ENCODE measurements at places on chromosomes 5 and 9.

GRCh38 chr9:14271093-14271673 lies 42.8 kb downstream of the NFIB start:
- no peak for DNase-seq

- no peak for DNase-seq
These were observed 12.1 kb upstream of the TLE4 start for GRCh38 chr9:79559495-79560181.

GRCh38 chr5:29550523-29550922 lies 1643.0 kb upstream of the CDH6 start:
- no peak for DNase-seq

DNA sequence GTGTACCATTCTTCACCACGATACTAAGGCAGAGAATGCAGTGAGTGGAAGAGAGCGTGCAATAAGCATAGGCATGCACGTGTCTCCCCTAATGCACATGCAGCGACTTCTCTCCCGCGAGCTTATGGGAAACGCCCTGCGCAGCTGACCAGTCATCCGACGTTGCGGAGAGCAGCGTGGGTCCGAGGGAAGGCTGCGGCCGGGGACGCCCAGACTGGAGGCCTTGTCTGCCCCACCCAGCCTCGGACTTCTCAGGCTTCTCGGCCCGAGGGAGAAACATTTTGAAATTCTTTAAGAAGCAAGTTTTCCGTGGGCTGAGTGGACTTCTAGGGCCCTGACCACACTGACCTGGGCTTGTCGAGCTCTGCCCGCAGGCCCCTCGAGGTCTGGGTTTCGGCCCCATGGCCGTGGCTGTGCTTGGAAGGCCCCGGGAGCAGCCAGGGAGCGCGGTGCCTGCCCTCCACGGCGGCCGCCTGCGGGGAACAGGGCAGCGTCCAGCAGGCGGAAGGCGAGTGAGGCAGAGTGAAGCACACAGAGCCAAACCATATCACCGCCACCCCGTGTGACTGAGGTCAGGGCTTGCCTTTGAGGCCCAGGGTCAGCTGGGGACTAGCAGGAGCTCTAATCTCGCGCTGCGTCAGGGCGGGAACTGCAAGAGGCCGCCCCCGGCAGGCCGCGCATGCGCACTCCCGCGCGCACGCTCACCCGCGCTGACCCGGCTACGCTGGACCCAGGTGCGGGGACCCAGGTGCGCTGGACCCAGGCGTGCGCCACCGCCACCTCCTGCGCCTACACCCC lies 60.0 kb upstream of the IRX1 start:
- DNase-seq, result no peak

DNA sequence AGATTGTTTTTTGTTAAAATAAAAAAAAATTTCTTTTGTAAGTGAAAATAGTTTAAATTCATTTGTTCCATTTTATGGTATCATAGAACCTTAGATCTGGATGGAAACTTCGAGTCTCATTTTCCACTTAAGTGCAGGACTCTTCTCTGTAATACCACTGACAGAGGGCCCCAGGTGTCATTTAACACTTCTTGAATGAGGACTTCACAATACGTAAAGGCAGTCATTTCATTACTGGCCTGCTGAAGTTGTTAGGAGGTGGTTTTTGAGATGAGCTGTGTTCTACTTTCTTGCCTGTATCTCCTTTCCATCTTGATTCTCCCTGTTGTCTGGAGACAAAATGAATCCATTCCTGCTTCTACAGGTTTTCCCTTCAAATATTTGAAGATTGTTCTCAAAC lies 455.3 kb downstream of the DMRT2 start:
- DNase-seq, result no peak

GRCh38 chr5:107736638-107737037 lies 65.9 kb upstream of the EFNA5 start:
- DNase-seq, result no peak

GRCh38 chr9:133956520-133957076 lies 35.5 kb downstream of the VAV2 start:
- DNase-seq, result peak; percentile 81

DNA sequence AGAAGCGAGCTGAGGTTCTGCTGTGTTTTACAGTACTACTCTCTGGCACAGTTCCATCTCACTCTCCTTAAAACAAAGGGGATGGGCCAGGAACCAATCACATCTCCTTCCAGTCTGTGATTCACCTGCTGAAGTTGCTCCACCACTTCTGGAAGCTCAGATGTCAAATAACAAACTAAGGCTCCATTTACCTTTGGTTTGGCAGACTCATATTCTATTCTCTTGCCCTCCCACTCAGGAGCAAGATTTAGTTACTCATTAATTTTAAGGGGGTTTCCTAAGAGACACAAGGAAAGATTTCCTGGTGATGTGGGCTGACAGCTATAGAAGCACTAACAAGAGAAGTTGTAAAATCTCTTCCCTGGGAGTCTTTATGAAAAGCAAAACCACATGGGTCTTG lies 37.8 kb upstream of the KIF2A start:
- DNase-seq, result no peak

DNA sequence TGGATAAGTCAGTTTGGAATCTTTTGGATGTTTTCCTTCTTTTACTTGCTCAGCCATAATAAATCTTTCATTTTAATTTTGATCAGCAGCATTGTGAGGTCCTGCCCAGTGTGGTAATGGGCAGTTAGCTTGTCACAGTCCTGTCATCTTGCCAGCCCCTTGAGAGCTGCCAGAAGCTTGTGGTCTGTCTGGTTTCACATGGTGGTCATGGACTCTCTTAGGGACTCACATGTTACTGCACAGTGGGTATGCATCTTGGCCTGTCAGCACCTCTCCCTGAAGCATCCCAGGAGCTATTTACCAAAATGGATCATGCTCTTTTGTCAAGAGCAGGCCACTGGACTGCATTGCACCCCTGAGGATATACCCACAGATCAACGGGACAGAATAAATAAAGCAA lies 60.3 kb downstream of the DAPK1 start:
- no peak for DNase-seq

DNA sequence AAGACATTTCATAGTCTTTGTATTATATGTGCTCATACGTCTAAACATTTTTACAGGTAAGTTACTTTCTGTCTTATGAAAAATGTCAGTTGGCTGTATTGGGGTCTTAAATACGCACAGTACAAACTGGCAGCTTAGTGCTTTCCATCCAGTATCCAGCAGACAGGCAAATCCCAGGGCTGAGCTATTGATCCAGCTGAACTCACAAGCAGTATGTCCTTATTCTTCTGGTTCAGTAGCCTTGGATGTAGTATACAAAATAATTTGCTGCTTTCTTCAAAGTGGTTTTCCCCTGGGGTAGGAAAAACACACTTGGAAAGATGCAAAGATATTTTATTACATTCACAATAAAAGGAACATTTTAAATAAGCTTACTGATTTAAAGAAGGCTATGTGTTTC lies 617.2 kb downstream of the NR2F1-AS1 start:
- DNase-seq, result no peak

DNA sequence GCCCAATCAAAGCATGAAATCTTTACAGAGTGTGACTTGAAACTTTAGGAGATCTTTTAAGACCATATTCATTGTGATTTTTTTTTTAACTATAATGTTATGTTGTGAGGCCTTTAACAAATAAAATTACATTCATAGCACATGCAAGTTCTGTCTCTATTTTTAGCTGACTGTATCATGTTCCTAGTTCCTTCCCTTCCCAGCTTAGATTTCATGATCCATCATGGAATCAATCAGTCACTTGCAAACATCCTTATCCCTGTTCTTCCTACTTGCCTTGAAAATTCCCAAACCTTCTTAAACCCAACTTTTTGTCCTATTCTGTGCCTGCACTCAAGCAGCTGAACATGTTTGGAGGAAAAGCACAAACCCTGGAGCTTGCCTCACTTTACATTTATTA lies 141.8 kb downstream of the DMXL1 start:
- no peak for DNase-seq

GRCh38 chr9:91758491-91758981 lies 191.5 kb downstream of the ROR2 start:
- peak; percentile 68 for DNase-seq

DNA sequence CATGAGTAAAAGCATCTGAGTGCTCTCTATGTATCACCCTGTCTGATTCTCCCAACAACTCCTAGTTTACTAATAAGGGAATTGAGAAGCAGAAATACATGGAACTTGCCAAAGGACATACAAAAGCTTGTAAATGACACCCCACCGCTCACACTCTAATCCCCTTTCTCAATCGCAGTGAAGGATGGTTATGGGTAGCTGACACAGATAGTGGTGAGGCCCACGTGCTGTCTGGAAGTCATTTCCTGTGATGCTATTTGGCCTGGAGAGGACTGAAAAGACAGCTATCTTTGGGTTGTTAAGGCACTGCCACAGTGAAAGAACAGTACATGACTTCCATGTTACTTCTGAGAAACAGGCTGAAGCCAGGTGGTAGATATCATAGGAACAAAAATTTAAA lies 117.0 kb downstream of the GLIS3 start:
- no peak for DNase-seq

DNA sequence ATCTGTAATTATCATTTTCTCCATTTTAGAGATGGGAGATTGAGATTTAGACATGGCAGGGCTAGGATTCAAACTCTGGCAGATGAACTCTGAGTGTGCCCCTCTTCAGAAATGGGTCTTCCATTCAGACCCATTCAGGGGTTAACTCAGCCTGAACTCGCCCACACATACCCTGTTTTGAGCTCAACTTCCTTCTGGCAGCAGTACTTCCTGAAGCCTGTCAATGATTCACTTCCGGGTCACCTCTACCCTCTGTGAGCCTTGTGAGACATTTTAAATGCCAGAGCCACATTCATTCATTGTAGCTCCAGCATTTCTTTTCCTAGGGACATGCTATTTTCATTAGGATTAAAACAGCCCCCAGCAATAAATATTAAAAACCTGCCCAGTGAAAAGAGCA lies 209.3 kb upstream of the SLC24A2 start:
- DNase-seq, result no peak

DNA sequence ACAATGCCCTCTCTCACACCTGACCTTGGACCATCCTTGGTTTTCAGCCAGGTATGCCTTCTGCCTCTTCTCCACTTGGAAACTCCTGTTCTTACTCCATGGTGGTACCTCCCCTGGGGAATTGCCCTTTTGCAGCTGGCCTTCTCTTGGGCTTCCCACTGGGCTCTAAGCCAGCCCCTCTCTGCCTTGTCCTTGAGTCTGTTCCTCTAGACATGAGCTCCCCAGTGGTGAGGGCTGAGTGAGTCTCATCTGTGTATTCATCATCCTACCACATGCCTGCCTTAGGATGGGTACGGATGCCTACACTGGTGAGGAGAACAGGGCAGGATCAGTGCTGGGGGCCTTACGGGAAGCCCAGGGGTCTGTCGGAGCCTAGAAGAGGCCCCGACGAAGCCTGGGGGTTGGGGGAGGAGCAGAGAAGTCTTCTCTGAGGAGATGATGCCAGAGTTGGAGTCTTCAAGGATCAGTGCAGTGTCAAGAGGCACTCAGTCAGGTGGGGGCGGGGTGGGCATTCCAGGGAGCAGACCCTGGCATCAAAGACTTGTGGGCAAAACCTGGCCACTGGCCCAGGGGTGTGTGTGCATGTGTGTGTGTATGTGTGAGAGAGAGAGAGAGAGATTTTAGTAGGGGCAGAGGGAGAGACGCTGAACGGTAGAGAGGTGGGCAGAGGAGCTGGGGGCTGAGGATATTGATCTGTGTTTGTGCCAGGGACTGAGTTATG lies 5.2 kb upstream of the CRB2 start:
- no peak for DNase-seq

DNA sequence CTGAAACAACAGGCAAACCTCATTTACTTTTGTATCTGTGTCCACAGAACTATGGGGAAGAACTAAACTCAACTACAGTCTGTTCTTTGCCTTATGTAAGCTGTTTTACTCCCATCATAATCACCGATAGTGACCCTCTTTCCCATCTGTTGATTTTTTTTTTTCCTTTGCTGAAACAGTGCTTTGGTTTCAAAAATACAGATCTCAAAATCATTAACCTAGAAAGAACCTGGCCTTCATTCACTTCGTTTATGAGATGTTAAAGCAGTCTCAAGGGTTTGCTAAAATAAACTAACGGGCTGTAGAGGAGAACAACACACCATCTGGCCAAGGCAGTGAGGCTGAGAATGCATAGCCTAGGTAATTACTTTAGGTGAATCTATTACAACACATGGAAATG lies 706.6 kb upstream of the ZNF608 start:
- no peak for DNase-seq

- DNase-seq, result no peak
These were observed 52.4 kb upstream of the PHYKPL start for GRCh38 chr5:178284996-178285395.

- DNase-seq, result no peak
These were observed 18.7 kb upstream of the POMT1 start for GRCh38 chr9:131484051-131484445.

DNA sequence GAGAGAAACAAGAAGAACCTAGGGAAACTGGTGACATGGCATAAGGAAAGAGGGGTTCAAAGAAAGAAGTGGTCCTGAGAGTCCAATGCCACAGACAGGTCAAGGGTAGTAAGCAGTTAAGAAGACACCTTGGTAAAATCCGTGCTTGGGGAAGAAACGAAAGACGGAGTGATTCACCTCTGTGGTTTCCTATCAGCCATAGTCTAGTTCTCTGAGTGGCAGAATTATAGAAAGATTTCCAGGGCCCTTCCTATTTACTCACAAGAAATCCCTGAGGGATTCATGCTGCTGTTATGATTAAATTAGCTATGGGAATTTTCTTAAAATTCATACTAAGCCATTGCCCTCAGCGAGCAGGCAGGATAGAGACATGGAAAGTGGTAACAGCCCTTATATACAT lies 31.7 kb downstream of the IL33 start:
- no peak for DNase-seq

DNA sequence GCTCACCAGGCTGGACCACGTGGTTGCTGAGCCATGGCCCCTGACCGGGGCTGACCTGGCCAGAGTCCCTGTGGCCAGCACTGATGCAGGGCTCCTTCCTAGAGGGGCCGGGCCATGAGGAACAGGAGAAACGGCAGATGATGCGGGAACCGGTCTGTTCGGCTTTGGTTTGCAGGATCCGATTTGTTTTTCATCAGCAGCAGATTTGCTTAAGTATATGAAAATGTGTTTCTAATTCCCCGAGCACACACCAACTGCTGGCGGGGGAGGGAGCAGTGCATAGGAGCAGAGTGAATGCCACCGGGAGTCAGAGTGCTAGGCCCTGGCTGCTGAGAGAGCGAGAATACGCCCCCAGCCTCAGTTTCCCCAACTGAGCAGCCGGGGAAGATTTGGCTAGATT lies 13.6 kb downstream of the NTNG2 start:
- DNase-seq, result no peak

- peak; percentile 70 for DNase-seq
These were observed 95.8 kb downstream of the ALDH1A1 start for GRCh38 chr9:72856972-72857623.

- DNase-seq, result no peak
These were observed 110.6 kb downstream of the PLPPR1 start for GRCh38 chr9:101139082-101139481.

DNA sequence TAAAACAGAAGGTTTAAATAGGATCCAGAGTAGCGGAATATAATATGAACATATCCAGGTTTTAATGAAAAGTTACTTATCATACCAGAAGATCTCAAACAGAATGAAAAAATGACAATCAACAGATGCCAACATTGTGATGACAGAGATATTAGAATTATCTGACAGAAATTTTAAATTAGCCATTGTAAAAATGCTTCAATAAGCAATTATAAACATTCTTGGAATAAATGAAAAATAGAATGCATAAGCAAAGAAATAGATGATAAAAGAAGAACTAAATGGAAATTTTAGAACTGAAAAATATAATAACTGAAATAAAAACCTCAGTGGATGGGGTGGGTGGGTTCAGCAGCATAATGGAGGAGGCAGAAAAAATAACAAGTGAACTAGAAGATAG lies 37.2 kb downstream of the ZMAT2 start:
- DNase-seq, result no peak

GRCh38 chr5:119897537-119898370 lies 268.4 kb downstream of the FAM170A start:
- DNase-seq, result no peak

GRCh38 chr9:105832096-105832710 lies 137.9 kb downstream of the TMEM38B start:
- DNase-seq, result no peak

All from GM03348 (cell line).